ENCODE measurements at places on chromosomes 3 and 15.

GRCh38 chr3:125374996-125375941 lies at the start of gene ZNF148:
Gene ZNF148 (minus strand): TSS chr3:125375325. CDS start chr3:125313640, 61,685 bp downstream.
- peak; percentile 81 for DNase-seq

DNA sequence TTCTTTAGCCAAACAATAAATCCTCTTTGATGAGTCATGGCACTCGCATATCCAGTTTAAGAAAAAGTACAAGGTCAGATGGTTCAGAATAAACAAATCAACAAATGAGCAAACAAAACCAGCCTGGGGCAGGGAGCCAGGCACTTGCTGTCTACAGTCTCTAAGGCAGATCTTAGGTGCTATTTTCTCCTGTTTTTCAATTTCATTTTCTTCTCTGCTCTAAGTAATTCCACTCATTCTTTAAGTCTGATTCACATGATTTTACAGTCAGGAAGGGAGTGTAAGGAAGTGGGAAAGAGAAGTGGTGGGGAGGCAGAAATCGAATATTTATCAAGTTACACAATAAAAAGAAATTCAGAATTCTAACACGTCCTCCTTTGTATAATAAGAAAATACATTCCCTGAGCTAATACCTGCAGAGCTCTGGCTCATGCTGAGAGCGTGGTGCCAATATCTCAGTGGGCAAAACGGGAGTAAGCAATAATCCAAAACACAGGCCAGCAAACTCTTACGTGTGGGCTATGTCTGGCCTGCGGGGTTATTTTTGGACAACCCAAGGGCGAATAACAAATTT lies 298.6 kb downstream of the ADAMTS17 start:
- peak; percentile 62 for DNase-seq

DNA sequence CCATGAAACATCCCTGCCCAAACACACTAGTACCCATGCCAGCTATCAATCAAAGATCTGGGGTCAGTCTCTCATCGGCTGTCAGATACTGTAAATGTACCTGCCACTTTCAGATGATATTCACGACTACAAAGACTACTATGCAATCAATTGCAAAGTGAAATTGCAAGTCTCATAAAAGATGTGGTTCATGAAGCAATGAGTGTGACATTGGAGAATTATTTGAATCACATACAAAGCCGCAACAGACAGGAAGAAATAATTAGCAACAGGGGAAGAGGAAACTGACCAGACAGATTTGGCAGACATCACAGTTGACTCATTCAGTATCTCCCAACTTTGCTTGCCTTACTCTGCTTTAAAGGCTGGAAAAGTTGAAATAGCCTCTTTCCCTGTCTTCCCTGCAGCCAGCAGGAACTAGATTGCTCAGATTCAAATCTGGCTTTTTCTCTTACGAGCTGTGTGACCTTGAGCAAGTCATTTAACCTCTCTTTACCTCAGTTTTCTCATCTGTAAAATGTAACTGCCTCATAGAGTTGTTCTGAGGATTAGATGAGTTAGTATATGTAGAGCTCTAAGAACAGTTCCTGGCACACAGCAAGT lies 95.7 kb upstream of the C3orf80 start:
- DNase-seq: peak; percentile 72

GRCh38 chr3:154275965-154276364 lies 48.3 kb downstream of the DHX36 start:
- DNase-seq: no peak

DNA sequence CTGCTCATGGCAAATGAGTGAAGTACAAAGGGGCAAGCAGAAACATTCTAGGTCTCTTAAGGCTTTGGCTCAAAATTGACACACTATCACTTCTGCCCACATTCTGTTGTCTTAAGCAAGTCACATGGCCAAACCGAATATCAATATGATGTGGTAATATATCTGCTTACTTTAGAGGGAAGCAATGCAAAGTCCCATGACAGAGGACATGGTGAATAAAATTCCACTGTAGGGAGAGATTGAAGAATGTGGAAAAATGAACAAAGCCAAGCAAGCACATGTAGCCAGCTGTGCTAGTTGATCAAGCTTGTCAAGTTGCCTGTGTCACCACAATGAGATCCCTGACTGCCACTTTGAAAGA lies 11.2 kb upstream of the TBC1D5 start:
- DNase-seq: no peak

GRCh38 chr3:136277634-136278033 lies 27.5 kb downstream of the PCCB start:
- no peak for DNase-seq

DNA sequence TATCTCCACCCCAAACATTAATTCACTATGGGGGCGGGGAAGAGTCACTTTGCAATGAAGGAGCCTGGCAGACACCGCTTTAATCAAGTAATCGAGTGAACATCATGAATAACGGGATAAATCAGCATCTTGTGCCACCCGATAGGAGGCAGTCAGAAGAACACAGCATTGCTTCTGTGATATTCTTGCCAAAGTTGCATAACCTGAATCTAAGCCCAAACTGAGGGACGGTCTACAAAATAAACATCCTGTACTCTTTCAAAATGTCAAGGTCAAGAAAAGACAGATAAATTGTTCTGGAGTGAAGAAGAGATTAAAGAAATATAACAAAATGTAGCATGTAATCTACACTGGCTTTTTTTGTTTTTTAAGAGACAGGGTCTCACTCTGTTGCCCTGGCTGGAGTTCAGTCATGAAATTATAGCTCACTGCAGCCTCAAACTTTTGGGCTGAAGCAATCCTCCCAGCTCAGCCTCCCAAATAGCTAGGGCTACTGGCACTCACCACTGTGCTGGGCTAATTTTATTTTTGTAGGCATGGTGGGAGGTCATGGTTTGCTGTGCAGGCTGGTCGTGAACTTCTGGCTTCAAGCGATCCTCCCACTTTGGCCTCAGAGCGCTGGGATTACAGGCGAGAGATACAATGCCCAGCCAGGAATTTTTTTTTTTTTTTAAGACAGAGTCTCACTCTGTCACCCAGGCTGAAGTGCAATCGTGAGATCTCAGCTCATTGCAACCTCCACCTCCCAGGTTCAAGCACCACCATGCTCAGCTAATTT lies 20.1 kb upstream of the VWA5B2 start:
- DNase-seq: no peak

DNA sequence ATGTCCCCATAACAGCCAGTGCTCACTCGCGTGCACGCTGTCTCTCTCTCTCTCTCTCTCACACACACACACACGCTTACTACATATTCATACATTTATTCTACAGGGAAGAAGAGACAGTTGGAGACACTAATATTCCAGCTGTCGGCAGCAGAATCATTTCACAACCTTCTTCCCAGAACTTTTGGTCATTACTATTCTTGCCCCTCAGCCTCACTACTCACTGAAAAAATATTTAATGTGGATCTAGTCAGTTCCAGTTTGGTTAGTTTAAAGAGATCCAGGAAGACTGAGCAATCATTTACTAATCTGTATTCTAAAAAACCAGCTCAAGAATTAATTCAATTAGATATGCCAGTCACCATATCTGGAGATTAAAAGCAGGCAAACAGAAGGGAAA lies 394.9 kb downstream of the PTPRG start:
- DNase-seq: no peak

GRCh38 chr15:72585476-72586058 lies 68.9 kb upstream of the GOLGA6B start:
- no peak for DNase-seq

- no peak for DNase-seq
Measured at GRCh38 chr3:146838221-146838620, 233.1 kb upstream of the PLSCR5 start.

DNA sequence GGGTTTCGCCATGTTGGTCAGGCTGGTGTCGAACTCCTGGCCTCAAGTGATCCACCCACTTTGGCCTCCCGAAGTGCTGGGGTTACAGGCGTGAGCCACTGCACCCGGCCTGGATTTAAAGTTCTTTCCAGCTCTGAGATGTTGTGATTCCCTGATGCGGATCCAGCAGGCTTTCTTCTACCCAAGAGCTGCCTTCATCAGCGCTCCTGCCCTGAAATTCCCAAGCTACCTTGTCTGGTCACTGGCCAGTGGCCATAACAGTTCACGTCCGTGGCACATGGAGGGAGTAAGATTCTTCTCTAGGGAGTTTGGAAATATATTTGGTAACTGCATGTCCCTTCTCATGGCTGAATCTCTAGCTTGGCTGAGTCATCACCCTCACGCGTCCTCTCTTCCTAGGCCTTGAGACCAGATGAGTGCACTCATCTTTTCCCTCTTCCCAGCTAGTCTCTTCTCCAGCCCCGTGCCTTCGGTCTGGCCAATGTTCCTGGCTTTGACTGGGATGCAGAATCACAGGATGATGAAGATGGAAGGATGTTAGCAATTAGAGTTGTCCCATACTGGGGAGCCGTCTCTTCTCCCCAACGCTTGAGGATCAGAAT lies 29.8 kb upstream of the APOD start:
- DNase-seq: no peak

GRCh38 chr3:127544192-127544802 lies 46.2 kb downstream of the TPRA1 start:
- DNase-seq: peak; percentile 82

GRCh38 chr3:45258317-45258716 lies 32.2 kb upstream of the TMEM158 start:
- DNase-seq: no peak

- DNase-seq: no peak
Measured at GRCh38 chr3:33060609-33061337, 36.2 kb downstream of the GLB1 start.

DNA sequence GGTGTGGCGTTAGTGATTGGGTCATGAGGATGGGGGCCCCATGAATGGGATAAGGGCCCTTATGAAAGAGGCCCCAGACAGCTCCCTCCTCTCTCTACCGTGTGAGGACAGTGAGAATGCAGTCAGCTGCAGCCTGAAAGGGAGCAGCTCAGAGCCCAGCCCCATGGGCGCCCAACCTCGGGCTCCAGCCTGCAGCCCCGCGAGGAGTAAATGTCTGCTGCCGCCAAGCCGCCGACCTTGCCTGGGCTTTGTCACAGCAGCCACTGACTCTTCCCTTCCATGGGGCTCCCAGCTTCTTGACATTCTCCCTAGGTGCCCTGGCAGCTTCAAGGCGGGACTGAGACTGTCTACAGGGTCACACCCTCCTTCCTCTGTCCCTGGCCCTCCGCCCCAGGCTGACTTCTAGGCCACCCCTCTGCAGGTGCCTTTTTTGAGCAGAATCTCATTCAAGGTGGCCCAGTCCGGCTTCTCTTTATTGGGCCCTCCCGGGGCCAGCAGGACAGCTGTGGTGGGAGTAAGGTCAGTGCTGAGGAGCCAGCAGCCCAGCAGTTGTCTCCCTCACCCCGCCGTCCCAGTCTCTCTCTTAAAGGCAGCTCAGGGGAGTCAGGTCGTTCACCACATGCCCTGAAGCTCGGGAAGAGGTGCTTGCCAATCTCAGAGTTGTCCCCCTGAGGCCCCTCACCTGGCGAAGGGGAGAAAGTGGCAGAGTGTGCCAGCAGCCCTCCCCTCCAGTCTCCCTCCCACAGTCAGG lies 18.7 kb upstream of the PRR20G start:
- no peak for DNase-seq

GRCh38 chr15:92883163-92883875 lies 16.8 kb upstream of the CHD2 start:
- DNase-seq: no peak

DNA sequence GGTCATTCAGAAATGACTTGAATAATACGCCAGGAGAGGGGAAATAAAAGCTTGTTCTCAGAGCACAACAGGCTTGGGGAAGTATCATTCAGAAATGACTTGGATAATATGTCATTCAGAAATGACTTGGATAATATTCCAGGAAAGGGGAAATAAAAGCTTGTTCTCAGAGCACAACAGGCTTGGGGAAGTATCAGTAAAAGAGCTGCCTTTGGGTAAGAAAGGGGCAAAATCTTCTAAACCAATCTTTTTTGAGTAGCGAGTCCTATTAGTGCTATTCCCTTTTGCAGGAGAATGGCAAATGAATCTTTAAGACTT lies 20.9 kb downstream of the GABRR3 start:
- DNase-seq: no peak

DNA sequence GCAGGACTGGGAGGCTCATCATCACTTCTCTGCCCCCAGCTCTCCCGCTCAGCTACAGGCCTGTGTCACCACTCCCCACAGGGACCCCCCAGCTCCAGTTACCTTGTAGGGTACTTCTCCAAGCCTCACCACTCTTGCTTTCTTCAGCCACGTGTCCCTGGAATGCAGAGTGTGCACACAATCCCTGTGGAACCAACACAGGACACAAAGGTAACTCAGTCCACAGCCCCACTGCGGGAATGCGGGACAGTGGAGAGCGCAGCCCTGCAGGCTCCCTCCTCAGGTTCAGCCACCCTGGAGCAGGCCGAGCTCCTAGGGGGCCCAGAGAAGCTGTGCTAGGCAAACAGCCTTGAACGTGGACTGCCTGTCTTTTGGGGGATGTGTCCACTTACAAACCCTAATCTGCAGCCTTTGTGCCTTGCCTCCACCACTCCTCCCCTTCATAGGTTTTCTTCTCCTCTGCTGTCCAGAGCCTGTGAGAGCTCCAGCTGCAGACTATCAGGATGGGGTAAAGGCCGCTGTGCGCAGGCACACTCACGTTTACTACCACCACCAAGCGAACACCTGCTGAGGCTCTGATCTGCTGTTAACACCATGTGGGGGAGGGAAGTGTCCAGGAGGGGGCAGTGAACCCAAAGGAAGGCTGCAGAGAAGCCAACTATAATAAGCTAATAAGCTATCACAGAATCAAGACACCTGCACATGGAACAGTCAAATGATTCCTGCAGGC lies 26.0 kb downstream of the XPC start:
- DNase-seq: no peak

GRCh38 chr3:41216993-41217392 lies 17.7 kb downstream of the CTNNB1 start:
- no peak for DNase-seq

- no peak for DNase-seq
Measured at GRCh38 chr15:61396235-61396919, 167.3 kb upstream of the RORA start.

- DNase-seq: no peak
Measured at GRCh38 chr3:162742159-162742717, 1245.6 kb downstream of the OTOL1 start.

DNA sequence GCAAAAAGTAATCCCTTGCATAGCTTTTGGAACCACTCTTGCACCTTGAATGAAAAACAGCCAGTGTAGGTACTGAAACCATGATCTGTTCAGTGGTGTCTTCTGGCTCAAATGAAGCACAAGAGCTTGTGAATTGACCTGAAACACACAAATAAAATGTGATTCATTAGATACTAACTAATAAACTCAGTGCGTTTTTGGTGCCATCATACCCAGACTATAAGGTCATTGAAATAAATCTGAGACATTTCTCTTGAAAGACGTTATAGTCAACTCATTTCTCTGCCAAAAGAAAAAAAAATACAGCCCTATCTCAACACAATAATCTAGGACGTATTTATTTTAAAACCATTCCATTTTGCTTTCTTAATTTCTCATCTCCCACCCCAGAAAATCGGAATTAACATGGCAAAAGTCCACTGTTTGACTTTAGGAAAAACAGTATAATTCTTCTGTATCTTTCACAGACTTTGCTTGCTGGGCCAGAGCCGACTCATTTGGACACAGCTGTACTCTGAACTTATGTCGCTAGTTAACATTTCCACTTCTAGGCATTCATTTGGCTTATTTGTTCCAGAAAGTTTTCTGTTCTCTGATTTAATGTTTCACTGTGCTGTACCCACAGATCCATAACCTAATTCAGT lies 284.9 kb upstream of the TBL1XR1 start:
- DNase-seq: no peak

GRCh38 chr3:32994045-32994444 lies 42.6 kb downstream of the CCR4 start:
- DNase-seq: no peak
